ENCODE measurements at places on chromosomes 4 and X. TPM values are rescaled to one million over a fixed set of nuclear protein-coding genes. Genes with fewer than 3 reads are reported as not detected.

Gene RAB9B
- total RNA-seq: 0.98 TPM

Gene SERPINA7
- total RNA-seq: not detected

GRCh38 chrX:63426519-63426918 lies 75.4 kb upstream of the SPIN4 start:
- H3K36me3 ChIP-seq: no peaks in the 10 kb centered on the region
- no peak overlapping the region for H3K4me3 ChIP-seq
- no peak for DNase-seq
- no peaks in the 10 kb centered on the region for H3K4me1 ChIP-seq
- no peaks in the 10 kb centered on the region for H3K27me3 ChIP-seq
- H3K27ac ChIP-seq: no peak overlapping the region

GRCh38 chr4:145340071-145340675 lies 141.5 kb upstream of the SMAD1 start:
- H3K27me3 ChIP-seq: no peaks in the 10 kb centered on the region
- no peak for DNase-seq
- H3K27ac ChIP-seq: no peak overlapping the region
- no peaks in the 10 kb centered on the region for H3K36me3 ChIP-seq
- no peak overlapping the region for H3K4me3 ChIP-seq
- no peaks in the 10 kb centered on the region for H3K4me1 ChIP-seq

GRCh38 chr4:56671860-56672259 lies 9.2 kb downstream of the HOPX start:
- no peak for DNase-seq
- no peak overlapping the region for H3K4me3 ChIP-seq
- no peaks in the 10 kb centered on the region for H3K27me3 ChIP-seq
- H3K27ac ChIP-seq: no peak overlapping the region
- H3K4me1 ChIP-seq: peaks cover 14% of the 10 kb centered on the region

- H3K27ac ChIP-seq: no peak overlapping the region
- no peaks in the 10 kb centered on the region for H3K36me3 ChIP-seq
- H3K4me3 ChIP-seq: no peak overlapping the region
Observed at GRCh38 chrX:129561453-129561852, 21.4 kb downstream of the OCRL start.

DNA sequence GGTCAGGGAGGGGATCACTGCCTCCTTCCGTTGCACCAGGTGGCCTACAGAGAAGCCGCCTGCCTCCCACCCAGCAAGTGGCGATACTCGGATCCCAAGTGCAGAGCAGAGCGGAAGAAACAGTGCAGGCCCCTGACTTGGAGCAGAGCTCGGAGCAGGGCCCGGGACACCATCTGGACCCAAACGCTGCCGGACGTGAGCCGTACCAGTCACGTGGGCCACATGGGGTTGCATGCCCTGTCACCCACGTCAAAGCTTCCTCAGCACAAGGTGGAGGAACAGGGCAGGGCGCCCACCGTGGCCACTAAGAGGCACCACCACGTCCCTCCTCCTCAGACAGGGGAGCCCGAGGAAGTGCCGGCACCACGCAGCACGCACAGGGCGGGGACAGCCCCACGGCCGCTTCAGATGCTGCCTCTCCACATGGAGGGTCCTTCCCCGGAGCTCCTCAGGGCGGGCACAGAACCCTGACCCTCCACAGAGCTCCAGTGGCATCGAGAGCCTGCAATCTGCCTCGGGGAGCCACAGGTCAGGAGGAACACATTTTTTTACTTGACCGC lies 18.7 kb downstream of the ZFYVE28 start:
- H3K4me1 ChIP-seq: peaks cover 16% of the 10 kb centered on the region
- no peaks in the 10 kb centered on the region for H3K36me3 ChIP-seq
- H3K27me3 ChIP-seq: no peaks in the 10 kb centered on the region
- no peak overlapping the region for H3K4me3 ChIP-seq
- no peak overlapping the region for H3K27ac ChIP-seq

Gene FAM9B
- total RNA-seq: not detected

- H3K27me3 ChIP-seq: no peaks in the 10 kb centered on the region
- no peaks in the 10 kb centered on the region for H3K36me3 ChIP-seq
- no peak overlapping the region for H3K4me3 ChIP-seq
- peak; percentile 93 for DNase-seq
- no peaks in the 10 kb centered on the region for H3K4me1 ChIP-seq
Observed at GRCh38 chr4:4820261-4820660, 39.2 kb upstream of the MSX1 start.

Gene SSX3
- not detected for total RNA-seq

Gene STPG2
- not detected for total RNA-seq

Gene ARMCX4
- total RNA-seq: 16.5 TPM

DNA sequence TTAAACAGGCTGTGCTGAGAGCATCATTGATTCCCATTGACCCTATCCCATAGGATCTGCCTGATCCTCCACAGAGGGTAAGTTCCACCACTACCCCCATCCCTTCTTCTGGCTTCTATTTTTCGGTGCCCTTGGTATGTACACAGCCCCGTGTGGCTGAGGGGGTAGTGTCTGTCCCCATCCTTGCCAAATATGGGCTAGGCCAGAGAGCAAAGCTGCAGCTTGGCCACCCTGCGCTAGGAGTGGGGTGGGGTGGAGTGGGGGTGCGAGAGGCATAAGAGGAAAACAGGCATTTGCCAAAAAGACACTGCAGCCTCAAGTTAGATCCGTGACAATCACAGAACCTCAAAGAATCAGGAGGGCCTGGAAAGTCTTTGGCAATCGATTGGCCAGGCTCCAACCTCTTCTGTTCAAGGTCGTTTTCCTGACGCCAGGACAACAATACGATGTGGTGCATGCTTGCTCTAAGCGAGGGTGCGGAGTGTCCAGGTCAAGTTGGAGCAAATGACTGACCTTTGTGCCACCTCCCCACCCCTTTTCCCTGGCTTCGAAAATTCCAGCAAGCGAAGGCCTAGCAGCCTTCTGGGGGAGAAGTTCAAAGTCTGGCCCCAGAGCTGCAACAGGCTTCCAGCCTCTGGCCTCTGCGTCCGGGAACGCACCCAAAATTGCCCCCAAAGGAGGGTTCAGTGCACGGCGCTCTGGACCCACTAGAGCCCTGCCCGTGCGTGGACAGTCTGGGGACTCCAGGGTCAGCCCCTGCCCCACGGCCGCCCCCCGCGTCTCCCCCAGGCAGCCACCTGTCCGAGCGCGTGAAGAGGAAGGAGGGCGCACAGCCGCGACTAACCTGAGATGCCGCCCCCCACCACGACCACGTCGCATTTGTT lies 598 bp downstream of the MAOB start:
- no peaks in the 10 kb centered on the region for H3K36me3 ChIP-seq
- H3K4me1 ChIP-seq: no peaks in the 10 kb centered on the region
- no peaks in the 10 kb centered on the region for H3K27me3 ChIP-seq
- peak overlapping the region; percentile 46 for H3K4me3 ChIP-seq
- DNase-seq: no peak
- peak overlapping the region; percentile 17 for H3K27ac ChIP-seq

Gene XG
- 5.9 TPM for total RNA-seq

Gene CLGN
- not detected for total RNA-seq

Gene TEX13A
- total RNA-seq: not detected

- H3K27me3 ChIP-seq: no peaks in the 10 kb centered on the region
- no peak overlapping the region for H3K27ac ChIP-seq
- no peak for DNase-seq
- H3K4me1 ChIP-seq: no peaks in the 10 kb centered on the region
- no peaks in the 10 kb centered on the region for H3K36me3 ChIP-seq
Observed at GRCh38 chrX:39162322-39162735, 361.1 kb downstream of the MID1IP1 start.

DNA sequence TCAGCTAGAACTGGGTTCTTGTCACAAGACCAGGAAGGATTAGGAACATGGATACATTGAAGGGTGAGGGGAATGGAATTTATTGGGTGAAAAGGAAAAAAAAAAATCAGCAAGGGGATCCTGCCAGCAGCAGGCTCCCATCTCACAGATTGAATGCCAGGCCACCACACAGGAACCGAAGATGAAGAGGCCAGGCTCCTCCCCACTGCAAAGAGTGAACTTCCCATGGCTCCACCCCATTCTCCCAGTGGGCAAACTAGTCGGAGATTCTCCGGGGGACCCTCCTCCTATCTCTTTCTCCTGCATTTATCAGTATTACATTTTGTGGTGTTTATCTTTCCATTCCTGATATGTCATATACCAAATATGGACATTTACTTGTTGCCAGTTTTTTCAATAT lies 46.0 kb upstream of the MAGED1 start:
- no peaks in the 10 kb centered on the region for H3K36me3 ChIP-seq
- no peaks in the 10 kb centered on the region for H3K27me3 ChIP-seq
- H3K4me3 ChIP-seq: no peak overlapping the region

Gene CDKL2
- 0.74 TPM for total RNA-seq

GRCh38 chrX:56794404-56795230 lies 65.6 kb downstream of the NBDY start:
- H3K27me3 ChIP-seq: no peaks in the 10 kb centered on the region
- peak; percentile 55 for DNase-seq
- no peak overlapping the region for H3K4me3 ChIP-seq
- H3K27ac ChIP-seq: no peak overlapping the region
- H3K36me3 ChIP-seq: no peaks in the 10 kb centered on the region
- peaks cover 7% of the 10 kb centered on the region for H3K4me1 ChIP-seq

Gene FAM53A
- total RNA-seq: 13.8 TPM

Gene FABP2
- not detected for total RNA-seq

Gene CT83
- not detected for total RNA-seq

DNA sequence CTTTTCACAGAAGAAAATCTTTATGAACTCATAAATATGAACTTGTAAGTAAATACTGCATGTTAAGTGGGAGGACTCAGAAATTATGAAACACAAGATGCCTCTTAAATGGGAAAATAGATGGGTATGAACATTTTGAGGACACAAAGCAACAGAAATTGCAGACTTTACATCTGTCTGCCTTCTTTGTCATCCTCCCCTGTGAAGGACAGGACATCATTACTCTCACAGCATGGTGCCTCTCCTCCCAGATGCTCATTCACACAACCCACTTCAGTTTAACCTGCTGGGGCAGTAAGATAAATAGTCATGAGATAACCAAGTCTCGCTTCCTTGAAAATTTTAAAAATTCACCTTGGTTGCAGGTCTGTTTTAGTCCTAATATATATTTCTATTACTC lies 144.5 kb downstream of the APBB2 start:
- no peak for DNase-seq
- H3K36me3 ChIP-seq: no peaks in the 10 kb centered on the region
- H3K27me3 ChIP-seq: no peaks in the 10 kb centered on the region
- H3K4me1 ChIP-seq: peaks cover 25% of the 10 kb centered on the region

Gene COL4A5
- total RNA-seq: 36.3 TPM

DNA sequence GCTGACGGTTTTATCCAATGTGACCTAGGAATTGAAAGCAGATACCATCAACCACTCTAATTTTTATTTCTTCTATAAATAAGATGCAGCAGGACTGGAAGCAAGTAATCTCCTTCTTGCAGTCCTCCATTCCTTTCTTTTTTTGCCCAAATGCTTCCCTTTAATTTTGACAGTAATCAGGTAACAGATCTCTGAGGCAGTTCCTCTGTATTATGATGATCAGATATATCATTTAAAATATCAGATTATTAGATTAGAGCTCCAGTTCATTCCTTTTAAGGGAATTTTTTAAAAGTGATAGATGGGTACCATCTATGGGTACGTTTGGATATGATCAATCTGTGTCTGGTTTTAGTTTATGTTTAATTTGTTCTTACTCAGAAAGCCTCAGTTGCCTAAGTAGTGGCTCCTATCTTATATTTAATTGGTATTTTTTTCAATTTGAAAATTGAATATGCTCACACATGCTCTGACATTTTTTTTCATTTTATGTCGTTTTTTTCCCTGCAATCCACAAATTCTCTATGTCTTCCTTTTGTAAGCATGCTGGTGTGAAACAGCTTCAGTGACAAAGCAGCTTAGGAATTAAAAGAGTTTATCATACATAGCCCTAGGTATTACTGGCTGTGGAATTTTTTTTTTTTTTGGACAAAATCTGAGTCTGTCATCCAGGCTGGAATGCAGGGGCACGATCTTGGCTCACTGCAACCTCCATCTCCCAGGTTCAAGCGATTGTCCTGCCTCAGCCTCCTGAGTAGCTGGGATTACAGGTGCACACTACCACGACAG lies 73.7 kb upstream of the ANK2 start:
- H3K27ac ChIP-seq: no peak overlapping the region
- no peaks in the 10 kb centered on the region for H3K4me1 ChIP-seq
- no peaks in the 10 kb centered on the region for H3K27me3 ChIP-seq
- H3K4me3 ChIP-seq: no peak overlapping the region
- H3K36me3 ChIP-seq: no peaks in the 10 kb centered on the region
- no peak for DNase-seq

DNA sequence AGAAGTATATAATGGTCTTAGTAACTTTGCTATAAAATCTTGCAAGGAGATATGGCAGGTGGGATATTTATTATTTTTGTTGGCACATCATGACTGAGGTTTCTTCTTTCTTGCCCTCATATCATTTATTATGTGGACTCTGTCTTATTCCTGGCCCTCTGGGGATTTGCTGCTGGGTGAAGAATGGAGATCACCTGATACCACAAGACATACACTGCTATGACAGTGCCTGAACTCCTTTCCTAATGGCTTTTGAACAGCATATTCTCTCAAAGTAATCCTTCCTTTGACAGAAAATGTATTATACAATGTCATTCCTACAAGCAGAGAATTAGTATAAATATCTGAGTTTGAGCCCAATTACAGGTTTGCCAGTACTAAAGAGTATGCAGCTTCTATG lies 22.0 kb upstream of the ADGRA3 start:
- no peaks in the 10 kb centered on the region for H3K36me3 ChIP-seq
- no peaks in the 10 kb centered on the region for H3K4me1 ChIP-seq
- no peak overlapping the region for H3K27ac ChIP-seq
- no peaks in the 10 kb centered on the region for H3K27me3 ChIP-seq
- no peak for DNase-seq

DNA sequence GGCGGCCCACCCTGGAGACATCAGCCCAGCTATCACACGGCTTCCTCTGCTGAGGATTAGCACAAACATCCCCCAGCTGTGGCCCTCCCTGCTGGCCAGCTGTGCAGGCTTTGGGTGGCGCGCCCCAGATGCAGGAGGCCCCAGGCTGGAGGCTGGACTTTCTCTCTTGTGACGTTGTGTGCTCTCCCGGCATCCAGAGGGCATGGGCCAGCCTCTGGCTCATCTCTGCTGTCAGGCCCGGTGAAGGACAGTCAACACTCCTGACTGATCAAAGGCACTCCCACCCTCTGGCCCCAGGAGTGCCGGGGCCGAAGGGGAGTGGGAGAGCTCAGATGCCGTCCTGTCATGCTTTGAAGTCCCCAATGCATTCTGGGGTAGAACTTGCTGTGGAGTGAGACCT lies 29.9 kb upstream of the PJA1 start:
- H3K36me3 ChIP-seq: no peaks in the 10 kb centered on the region
- H3K4me3 ChIP-seq: no peak overlapping the region
- no peaks in the 10 kb centered on the region for H3K4me1 ChIP-seq
- no peak overlapping the region for H3K27ac ChIP-seq

- H3K36me3 ChIP-seq: no peaks in the 10 kb centered on the region
- no peaks in the 10 kb centered on the region for H3K27me3 ChIP-seq
- H3K4me1 ChIP-seq: no peaks in the 10 kb centered on the region
- DNase-seq: no peak
- H3K27ac ChIP-seq: no peak overlapping the region
Observed at GRCh38 chr4:96162636-96163035, 322.7 kb downstream of the PDHA2 start.

All from vagina (tissue), 2 donors.